ENCODE measurements at places on chromosomes 16 and 17.

- DNase-seq = no peak
Observed at GRCh38 chr16:75860326-75861053, 134.2 kb upstream of the CPHXL start.

- DNase-seq = no peak
Observed at GRCh38 chr17:45948498-45948880, 50.6 kb upstream of the STH start.

DNA sequence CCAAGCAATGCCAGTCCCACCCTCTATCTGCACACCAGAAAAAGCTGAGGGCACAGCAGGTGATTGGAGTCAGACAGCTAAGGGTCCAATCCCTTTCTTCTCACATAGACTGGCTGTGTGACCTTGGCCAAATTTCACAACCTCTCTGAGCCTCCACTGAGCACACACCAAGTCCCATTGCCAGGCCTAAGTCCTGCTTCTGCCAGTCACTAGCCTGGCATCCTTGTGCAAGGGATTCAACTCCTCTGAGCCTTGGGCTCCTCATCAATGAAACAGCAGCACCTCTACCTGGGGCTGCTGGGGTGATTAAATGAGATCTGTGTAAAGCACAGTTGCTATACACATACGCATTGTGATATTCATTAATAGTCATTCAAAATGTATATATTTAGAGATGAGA lies 15.5 kb upstream of the TLCD3B start:
- no peak for DNase-seq

DNA sequence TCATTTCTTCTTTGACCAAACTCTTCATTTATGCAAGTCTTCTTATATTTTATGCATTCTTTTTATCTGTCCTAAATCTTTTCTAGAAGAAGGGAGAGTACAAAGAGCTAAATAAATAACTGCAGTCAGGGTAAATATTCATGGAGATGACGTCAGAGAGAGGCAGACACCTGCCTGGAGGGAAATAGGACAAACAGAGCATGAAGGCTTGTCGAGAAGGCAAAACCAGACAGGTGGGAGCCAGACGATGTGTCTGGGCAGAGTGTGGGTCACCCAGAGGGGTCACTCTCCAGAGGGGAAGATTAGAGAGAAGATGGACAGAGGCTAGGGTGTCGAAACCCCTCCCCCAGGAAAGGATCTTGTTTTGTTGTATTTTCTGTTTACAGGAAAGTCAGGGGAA lies 78.3 kb upstream of the RPL38 start:
- DNase-seq = no peak

DNA sequence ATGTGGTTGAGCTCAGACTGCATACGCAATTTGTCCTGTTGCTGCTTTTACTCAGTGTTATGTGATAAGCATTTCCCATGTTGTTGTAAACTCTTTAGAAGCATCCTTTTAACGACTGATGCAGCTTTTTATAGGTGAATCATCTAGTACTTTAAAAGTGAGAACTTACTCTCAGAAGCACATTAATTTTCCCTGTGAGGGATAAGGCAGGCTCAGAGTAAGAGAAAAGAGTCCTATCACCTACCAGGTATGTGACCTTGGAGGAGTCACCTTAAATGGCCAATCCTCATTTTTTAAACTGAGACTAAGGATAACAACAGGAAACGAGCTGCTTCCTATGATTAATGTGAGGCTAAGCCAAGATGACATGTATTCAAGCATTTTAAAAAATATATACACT lies 34.4 kb upstream of the GAN start:
- no peak for DNase-seq

DNA sequence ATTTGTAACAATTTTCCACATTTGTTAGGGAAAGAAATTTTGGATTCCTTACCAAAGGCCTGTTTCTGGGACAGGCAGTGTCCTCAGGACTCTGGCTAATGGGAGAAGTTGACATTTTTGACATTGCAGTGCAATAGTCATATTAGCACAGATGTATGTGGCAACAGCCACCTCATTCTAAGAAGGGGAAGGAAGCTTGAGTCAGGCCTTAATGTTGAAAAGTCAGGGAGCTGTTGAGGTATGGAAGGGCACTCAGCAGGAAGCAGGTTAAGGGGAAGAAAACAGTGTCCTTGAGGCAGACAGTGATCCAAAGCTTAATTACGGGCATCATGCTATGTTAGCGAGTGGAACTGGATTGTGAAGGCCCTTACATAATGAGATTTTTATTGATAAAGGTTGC lies 20.9 kb downstream of the AKTIP start:
- no peak for DNase-seq

DNA sequence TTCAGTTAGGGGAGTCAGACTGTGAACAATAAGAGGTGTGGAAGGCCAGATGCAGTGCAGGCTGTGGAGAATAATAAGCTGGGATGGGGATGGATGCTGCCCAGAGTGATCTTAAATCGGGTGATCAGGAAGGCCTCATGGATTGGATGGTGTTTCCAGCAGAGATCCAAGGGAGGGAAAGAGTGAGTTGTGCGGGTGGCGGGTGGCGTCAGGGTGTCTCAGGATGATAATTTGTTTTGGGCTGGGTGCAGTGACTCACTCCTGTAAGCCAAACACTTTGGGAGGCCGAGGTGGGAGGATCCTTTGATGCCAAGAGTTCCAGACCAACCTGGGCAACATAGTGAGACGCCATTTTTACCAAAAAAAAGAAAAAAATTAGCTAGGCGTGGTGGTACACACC lies 7.9 kb downstream of the CLUAP1 start:
- DNase-seq = no peak

GRCh38 chr17:37848690-37849616 lies 75.3 kb upstream of the TBC1D3K start:
- DNase-seq = no peak

DNA sequence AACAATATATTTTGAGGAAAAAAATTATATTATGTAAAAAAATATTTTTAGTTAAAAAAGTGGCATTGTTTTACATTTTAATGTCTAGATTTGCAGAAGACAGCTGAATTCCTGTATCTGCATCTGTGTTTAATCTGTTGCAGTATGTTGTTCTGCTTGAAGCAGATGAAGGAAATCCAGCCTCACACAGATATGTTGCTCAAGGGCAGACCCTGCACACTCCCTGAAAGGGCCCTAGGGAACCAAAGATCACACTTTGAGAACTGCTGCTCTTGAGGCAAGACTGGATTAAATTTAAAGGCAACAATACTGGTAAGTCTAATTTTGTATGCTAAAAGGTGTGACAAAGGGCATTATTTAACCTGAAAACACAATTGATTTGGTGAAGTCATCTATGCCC lies 16.4 kb upstream of the SLC6A4 start:
- DNase-seq = no peak

DNA sequence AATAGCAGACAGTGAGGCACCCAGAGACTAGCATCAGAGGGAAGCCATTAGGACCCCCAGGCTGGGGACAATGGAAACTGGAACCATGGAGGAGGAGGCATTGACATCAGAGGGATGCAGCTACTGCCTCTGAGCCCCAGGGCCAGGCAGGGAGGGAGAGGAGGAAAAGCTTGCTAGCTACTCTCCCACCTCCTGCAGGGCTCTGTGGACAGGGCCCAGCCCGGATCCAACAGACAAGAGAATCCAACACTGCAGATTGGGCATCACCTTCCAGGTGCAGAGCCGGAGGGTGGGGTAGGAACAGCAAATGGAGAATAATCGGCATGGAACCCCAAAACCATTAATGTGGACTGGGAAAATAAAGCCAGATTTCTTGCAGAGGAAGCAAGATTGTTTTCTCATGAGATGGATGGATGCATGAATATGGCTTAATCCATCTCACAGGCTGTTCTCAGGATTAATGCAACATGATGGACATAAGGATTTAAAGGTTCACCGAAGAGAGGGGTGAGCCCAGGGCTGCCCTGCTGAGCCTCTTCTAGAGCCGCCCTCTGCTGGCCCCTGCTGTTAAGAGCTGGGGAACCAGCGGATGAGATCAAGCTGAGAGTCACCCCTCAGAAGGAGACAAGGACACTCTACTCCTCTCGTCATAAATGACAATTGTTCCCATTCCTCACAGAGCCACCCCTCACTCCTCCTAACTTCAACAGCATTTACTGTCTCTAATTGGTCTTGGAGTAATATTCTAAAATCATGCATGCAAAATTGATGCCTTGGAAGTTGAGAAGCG lies 48.8 kb downstream of the DNAH3 start:
- DNase-seq = no peak

GRCh38 chr16:27724482-27725235 lies 174.7 kb downstream of the KATNIP start:
- no peak for DNase-seq

DNA sequence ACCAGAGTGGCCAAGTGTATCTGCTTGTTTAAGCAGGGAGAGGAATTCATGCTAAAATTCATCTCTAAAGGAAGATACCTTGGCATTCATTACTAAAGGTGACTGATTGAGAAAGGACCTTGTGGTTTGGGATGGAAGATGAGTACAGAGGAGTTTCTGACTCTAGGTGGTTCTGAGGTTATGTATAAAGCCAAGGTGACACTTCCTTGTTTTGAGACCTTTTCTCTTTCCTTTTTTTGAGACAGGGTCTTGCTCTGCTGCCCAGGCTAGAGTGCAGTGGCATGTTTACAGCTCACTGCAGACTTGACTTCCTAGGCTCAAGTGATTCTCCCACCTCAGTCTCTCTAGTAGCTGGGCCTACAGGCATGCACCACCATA lies 9.1 kb downstream of the ABHD15 start:
- DNase-seq = no peak

Data from cortex of kidney (tissue), 1 donor.